ENCODE measurements at places on chromosomes 5 and 9. TPM values are rescaled to one million over a fixed set of nuclear protein-coding genes. Genes with fewer than 3 reads are reported as not detected.

The EQTN gene
- total RNA-seq = 1.1 TPM

The TNFAIP8 gene
- total RNA-seq = 8.0 TPM

The PDCD1LG2 gene
- total RNA-seq = not detected

The CPEB4 gene
- 16.7 TPM for total RNA-seq

The SLC45A2 gene
- 2.4 TPM for total RNA-seq

The GMCL2 gene
- total RNA-seq = not detected

The ICE1 gene
- total RNA-seq = 40.0 TPM

The NADK2 gene
- 41.8 TPM for total RNA-seq

The LCN12 gene
- 16.2 TPM for total RNA-seq

The C5orf34 gene
- total RNA-seq = 4.8 TPM

The IRX1 gene
- 2.4 TPM for total RNA-seq

- H3K27ac ChIP-seq = peak overlapping the region; percentile 29
- H3K27me3 ChIP-seq = no peaks in the 10 kb centered on the region
- peaks cover 25% of the 10 kb centered on the region for H3K4me1 ChIP-seq
Observed at GRCh38 chr5:109805883-109806282, 116.2 kb downstream of the MAN2A1 start.

DNA sequence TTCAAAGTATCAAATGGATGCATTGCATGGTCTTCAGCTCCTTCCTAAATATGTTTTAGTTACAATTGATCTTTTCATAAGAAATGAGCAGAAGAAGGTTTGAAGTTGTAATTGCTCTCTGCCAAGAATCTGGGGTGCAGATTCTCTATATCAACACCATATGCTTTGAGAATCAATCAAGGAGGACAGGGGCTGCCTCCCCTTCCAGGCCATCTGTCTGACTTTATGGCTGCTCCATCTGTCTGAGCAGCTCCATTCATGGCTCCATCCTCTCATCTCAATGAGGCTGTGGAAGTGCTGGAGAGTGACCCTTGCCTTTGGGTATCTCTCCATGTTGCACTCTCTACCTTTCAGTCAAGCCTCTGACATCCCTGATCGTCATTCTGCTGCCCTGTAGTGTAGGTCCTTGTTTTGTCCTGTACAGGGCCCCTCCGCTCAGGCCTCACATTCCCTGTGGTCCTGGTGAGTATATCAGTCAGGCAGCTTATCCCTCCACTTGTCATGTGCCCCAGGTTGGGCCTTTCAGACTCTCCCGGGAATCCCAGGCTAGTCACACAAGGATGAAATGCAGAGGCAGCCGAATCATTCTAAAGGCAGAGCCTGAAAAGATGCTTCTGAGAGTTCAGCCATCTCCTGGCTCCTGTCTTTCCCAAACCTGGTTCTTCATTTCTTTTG lies 14.0 kb upstream of the SV2C start:
- no peaks in the 10 kb centered on the region for H3K4me1 ChIP-seq
- H3K27ac ChIP-seq = no peak overlapping the region
- no peak overlapping the region for H3K4me3 ChIP-seq

GRCh38 chr9:18675332-18675731 lies 201.4 kb downstream of the ADAMTSL1 start:
- DNase-seq = no peak
- no peak overlapping the region for H3K27ac ChIP-seq
- H3K4me3 ChIP-seq = no peak overlapping the region
- H3K4me1 ChIP-seq = peaks cover 8% of the 10 kb centered on the region
- H3K36me3 ChIP-seq = no peaks in the 10 kb centered on the region

- peaks cover 40% of the 10 kb centered on the region for H3K27me3 ChIP-seq
- H3K4me3 ChIP-seq = no peak overlapping the region
- peaks cover 2% of the 10 kb centered on the region for H3K4me1 ChIP-seq
Observed at GRCh38 chr5:3456121-3456681, 139.4 kb upstream of the IRX1 start.

DNA sequence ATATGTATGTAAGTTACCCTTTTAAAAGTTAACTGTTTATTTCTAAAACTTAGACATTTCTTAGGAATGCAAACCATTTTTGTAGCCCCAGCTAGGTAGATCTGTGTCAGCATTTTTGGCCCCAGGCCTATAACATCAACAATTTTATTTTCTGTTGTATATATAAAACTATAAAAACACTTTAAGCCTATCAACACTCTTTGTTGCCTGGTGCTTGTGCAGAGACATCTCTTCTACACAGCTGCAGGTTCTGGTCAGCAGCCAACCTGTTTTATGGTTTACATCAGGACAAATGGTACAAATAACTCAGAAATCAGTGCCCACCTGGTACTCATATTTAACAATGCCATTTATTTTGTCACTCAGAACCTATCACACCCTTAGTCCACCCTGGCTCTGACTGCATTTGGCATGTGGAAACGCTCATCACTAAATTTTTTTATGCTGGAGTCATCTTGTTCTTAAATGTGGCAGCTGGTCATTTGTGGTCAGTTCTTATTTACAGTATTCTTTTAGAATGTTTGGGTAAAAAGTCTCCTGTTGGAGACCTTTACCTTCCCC lies 173.4 kb downstream of the DNAH5 start:
- DNase-seq = no peak
- H3K27me3 ChIP-seq = no peaks in the 10 kb centered on the region
- no peak overlapping the region for H3K4me3 ChIP-seq
- H3K4me1 ChIP-seq = no peaks in the 10 kb centered on the region
- no peak overlapping the region for H3K27ac ChIP-seq

GRCh38 chr9:98251551-98251950 lies 3.9 kb downstream of the TBC1D2 start:
- H3K4me3 ChIP-seq = no peak overlapping the region
- DNase-seq = no peak
- peaks cover 3% of the 10 kb centered on the region for H3K27me3 ChIP-seq
- H3K36me3 ChIP-seq = peaks cover 3% of the 10 kb centered on the region
- H3K4me1 ChIP-seq = peaks cover 16% of the 10 kb centered on the region

DNA sequence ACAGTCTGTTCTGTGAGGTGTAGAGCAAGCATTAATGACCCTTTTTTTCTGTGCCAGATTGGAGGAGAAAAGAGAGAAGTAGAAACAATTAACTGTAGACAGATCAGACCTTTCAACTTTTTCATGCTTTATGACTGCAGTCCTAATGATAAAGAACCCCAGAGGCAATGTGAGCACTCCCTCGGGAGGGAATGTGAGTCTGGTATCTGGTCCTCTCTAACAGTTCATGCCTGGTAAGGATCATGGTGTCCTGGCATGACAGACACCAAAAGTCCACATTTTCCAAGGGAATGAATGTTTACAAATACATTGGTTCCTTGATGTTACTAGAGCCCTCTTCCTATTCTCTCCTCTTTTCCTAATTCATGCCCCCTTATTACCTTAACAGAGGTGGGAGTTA lies 70.3 kb downstream of the MTAP start:
- H3K27ac ChIP-seq = no peak overlapping the region
- no peak overlapping the region for H3K4me3 ChIP-seq
- H3K4me1 ChIP-seq = no peaks in the 10 kb centered on the region
- H3K36me3 ChIP-seq = peaks cover 38% of the 10 kb centered on the region

- peaks cover 2% of the 10 kb centered on the region for H3K4me1 ChIP-seq
- peaks cover 47% of the 10 kb centered on the region for H3K27me3 ChIP-seq
- H3K36me3 ChIP-seq = no peaks in the 10 kb centered on the region
- H3K27ac ChIP-seq = no peak overlapping the region
Observed at GRCh38 chr5:175452166-175452565, 8.2 kb upstream of the DRD1 start.

GRCh38 chr5:95726811-95727763 lies 4.0 kb upstream of the RHOBTB3 start:
- H3K27ac ChIP-seq = no peak overlapping the region
- H3K36me3 ChIP-seq = no peaks in the 10 kb centered on the region
- H3K27me3 ChIP-seq = no peaks in the 10 kb centered on the region
- no peak overlapping the region for H3K4me3 ChIP-seq
- peaks cover 46% of the 10 kb centered on the region for H3K4me1 ChIP-seq

DNA sequence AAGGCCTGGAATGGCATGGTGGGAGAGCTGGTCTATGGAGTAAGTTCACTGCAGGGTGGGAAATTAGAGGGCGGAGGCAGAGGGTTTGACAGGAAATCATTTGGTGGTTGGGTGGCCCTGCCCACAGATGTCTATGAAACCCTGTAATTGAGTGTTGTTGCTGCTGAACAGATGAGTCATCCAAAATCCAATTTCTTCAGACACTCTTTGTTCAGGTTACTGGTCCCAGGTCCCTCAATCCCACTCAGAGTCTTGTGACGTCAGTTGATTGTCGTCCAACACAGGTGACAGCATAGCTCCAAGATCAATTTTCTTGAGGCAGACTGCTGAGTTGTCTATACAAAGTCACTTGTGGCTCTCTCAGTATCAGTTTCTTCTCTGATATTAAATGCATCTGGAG lies 208.6 kb downstream of the GRIA1 start:
- no peaks in the 10 kb centered on the region for H3K36me3 ChIP-seq
- no peak overlapping the region for H3K4me3 ChIP-seq
- H3K27me3 ChIP-seq = peaks cover 3% of the 10 kb centered on the region
- peaks cover 1% of the 10 kb centered on the region for H3K4me1 ChIP-seq
- DNase-seq = no peak

GRCh38 chr9:29556317-29556716 lies 1983.0 kb upstream of the C9orf72 start:
- H3K27ac ChIP-seq = no peak overlapping the region
- H3K36me3 ChIP-seq = no peaks in the 10 kb centered on the region
- DNase-seq = no peak
- H3K27me3 ChIP-seq = no peaks in the 10 kb centered on the region

- H3K4me1 ChIP-seq = no peaks in the 10 kb centered on the region
- H3K27ac ChIP-seq = no peak overlapping the region
- H3K4me3 ChIP-seq = no peak overlapping the region
- no peaks in the 10 kb centered on the region for H3K27me3 ChIP-seq
- no peak for DNase-seq
Observed at GRCh38 chr5:153467546-153467945, 22.9 kb upstream of the GRIA1 start.

GRCh38 chr5:151683444-151683843 lies 3.3 kb downstream of the SPARC start:
- no peaks in the 10 kb centered on the region for H3K36me3 ChIP-seq
- peaks cover 23% of the 10 kb centered on the region for H3K27me3 ChIP-seq
- DNase-seq = no peak
- no peak overlapping the region for H3K4me3 ChIP-seq
- no peak overlapping the region for H3K27ac ChIP-seq
- peaks cover 19% of the 10 kb centered on the region for H3K4me1 ChIP-seq

- H3K36me3 ChIP-seq = no peaks in the 10 kb centered on the region
- no peak overlapping the region for H3K4me3 ChIP-seq
- no peaks in the 10 kb centered on the region for H3K27me3 ChIP-seq
- H3K27ac ChIP-seq = no peak overlapping the region
- no peak for DNase-seq
Observed at GRCh38 chr9:136700304-136700703, 12.1 kb upstream of the DIPK1B start.

DNA sequence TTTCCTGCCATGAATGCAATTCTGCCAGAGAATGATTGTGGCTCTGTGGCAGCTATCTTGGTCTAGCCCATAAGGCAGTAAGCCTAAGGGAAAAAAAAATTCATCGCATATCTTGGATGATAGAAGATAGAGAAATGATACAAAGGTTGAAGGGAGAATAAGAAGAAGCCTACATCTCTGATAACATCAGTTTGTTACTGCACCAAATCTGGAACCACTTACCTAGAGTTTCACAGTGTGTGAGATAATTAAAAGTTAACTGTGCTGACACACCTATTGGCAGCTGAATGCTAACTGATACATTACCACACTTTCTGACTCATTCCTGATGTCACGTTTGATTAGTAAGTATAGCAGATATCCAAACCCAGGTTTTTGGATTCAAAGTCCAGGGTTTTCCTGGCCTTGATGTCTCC lies 91.6 kb upstream of the TAF11L2 start:
- H3K4me1 ChIP-seq = peaks cover 18% of the 10 kb centered on the region
- peaks cover 16% of the 10 kb centered on the region for H3K27me3 ChIP-seq
- no peak overlapping the region for H3K4me3 ChIP-seq
- no peaks in the 10 kb centered on the region for H3K36me3 ChIP-seq
- H3K27ac ChIP-seq = no peak overlapping the region
- no peak for DNase-seq

- DNase-seq = no peak
- H3K4me3 ChIP-seq = no peak overlapping the region
- no peaks in the 10 kb centered on the region for H3K36me3 ChIP-seq
- peaks cover 41% of the 10 kb centered on the region for H3K27me3 ChIP-seq
- peaks cover 6% of the 10 kb centered on the region for H3K4me1 ChIP-seq
Observed at GRCh38 chr5:158848634-158849033, 251.1 kb downstream of the EBF1 start.

DNA sequence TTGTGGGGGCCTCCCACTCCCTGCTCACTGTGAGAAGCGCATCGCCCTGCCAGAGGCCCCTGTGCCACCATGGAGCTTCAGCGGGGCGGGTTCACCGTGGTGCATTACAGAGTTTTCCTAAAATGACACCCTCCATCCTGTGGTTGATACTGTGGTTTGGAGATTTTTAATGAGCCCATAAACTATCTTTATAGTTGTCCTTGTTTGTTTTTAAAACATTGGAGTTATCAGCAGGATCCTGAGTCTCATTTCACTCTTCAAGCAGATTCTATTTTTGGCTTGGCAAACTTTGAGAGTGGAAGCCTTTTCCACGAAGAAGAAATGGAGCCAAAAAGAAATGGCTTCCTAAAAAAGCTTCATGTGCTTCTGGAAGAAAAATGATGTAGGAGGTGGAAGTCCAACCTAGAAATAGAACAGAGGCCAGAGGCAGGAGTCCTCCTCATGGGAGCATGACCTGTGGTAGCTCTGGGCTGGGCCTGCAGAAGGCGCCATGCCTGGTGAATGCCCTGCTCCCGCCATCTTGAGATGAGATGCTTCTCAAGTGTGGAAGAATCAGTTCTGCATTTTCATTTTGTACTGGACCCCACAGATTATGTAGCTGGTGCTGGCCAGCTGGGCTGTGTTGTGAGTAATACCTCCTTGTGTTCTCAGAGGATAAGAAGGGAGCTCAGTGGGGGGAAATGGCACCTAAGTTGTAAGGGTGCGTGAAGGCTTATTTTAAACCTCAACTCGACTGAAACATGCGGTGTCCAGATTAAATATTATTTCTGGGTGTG lies 79.0 kb upstream of the RAI14 start:
- H3K27ac ChIP-seq = no peak overlapping the region
- peaks cover 5% of the 10 kb centered on the region for H3K4me1 ChIP-seq
- H3K27me3 ChIP-seq = no peaks in the 10 kb centered on the region
- DNase-seq = no peak
- no peaks in the 10 kb centered on the region for H3K36me3 ChIP-seq

- H3K4me3 ChIP-seq = peak overlapping the region; percentile 84
- peaks cover 8% of the 10 kb centered on the region for H3K4me1 ChIP-seq
- peak; percentile 50 for DNase-seq
- H3K27me3 ChIP-seq = no peaks in the 10 kb centered on the region
Observed at GRCh38 chr9:137255448-137256114, 454 bp downstream of the NELFB start.

GRCh38 chr5:127326976-127327755 lies 36.6 kb downstream of the MEGF10 start:
- DNase-seq = no peak
- no peak overlapping the region for H3K27ac ChIP-seq
- no peak overlapping the region for H3K4me3 ChIP-seq
- H3K27me3 ChIP-seq = peaks cover 11% of the 10 kb centered on the region

- no peak for DNase-seq
- H3K4me3 ChIP-seq = no peak overlapping the region
- H3K36me3 ChIP-seq = no peaks in the 10 kb centered on the region
- peaks cover 10% of the 10 kb centered on the region for H3K27me3 ChIP-seq
- no peak overlapping the region for H3K27ac ChIP-seq
Observed at GRCh38 chr5:146409054-146409671, 38.0 kb upstream of the TCERG1 start.
